ENCODE measurements at places on chromosomes 16 and 17.
A peak's percentile ranks its signal among the peaks of the same experiment; 100 is the strongest.

DNA sequence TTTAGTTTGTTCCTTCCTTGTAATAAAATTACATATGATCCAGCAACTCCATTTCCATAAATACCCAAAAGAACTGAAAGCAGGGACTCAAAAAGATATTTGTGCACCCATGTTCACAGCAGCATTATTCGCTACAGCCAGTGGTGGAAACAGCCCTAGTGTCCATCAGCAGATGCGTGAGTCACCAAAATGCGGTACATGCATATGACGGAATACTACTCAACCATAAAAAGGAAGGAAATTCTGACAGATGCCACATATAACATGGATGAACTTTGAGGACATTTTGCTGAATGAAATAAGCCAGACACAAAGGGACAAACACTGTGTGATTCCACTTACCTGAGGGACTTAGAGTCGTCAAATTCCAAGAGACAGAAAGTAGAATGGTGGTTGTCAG is 9.1 kb upstream of the SLC47A2 start:
- DNase-seq = no peak

- DNase-seq = no peak
Observed at GRCh38 chr16:66273053-66273452, 93.4 kb upstream of the CDH5 start.

GRCh38 chr17:69495787-69496186 is 81.3 kb downstream of the MAP2K6 start:
- no peak for DNase-seq

DNA sequence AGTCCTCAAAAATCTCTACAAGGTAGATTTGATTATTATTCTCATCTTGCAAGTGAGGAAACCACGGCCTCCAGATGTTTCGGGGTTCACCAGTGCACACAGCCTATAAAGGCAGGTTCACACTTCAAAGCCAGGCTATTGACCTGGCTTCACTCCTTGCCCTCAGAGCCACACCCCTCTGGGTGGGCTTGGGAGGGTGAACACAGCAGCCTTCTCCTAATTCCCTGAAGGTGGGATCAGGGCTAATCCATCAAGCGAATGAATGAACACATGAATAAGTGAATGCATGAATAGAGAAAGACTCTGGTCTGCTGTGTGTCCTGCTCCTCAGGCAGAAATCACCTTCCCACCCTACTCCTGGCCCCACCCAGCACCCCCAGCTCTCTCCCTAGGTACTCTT is 139.0 kb downstream of the CYLD start:
- no peak for DNase-seq

DNA sequence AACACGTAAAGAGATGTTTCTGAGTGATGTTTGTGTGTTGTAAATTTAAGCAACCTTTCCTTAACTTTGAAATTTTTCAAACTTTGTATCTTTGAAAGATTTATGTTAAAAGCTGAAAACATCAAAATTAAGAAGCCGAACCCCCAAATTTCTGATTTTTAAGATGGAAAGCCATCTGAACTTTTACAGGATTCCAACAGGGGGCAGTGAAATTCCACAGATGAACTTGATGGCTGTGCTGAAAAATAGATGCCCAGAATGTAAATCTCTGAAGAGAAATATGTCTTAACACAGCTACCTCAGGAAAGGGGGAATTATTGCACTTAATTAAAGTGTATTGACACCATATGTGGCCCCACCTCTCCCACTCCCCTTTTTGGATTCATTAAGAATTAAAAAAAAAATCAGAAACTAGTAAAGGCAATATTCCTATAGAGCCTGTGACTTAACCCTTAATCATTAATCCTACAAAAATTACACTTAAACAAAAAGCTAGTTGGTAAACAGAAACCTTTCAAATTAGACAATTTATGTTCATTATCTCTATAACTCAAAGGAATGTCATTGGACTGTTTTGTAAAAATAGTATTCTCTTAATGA is 597.9 kb downstream of the KCNJ2 start:
- no peak for DNase-seq

GRCh38 chr17:82786427-82786826 is 34.6 kb downstream of the TBCD start:
- DNase-seq = no peak

DNA sequence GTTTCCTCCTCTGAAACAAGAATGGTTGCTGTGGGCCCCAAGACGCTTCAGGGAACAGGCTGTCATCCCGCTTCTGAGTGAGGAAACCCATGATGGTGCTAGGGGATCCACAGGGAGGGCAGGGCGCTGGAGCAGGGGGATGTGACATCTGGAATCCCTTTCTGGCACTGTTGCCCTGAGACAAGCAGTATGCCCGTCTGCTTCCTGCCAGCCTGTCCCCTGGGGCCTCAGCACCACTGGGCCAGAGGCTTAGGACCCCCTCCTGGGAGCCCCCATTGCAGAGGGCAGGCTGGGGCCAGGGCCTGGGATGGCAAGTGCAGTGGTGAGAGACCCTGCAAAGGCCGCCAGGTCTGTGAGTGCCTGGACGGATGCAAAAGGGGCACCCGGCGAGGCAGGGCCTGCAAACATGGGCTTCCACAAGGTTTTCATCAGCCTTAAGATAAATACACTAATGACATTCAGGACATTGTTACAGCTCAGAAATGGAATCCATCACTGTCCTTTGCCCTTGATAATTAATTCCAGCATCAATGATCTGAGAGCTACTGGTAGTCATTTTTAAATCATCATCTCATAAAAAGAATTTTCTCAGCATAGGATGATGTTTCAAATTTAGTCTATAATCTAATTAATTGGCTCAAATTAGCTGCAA is 51.6 kb downstream of the PRMT7 start:
- no peak for DNase-seq

- no peak for DNase-seq
Observed at GRCh38 chr16:59469266-59469665, 735.1 kb upstream of the GOT2 start.

GRCh38 chr17:79211061-79211770 is 136.6 kb downstream of the ENGASE start:
- DNase-seq = no peak

DNA sequence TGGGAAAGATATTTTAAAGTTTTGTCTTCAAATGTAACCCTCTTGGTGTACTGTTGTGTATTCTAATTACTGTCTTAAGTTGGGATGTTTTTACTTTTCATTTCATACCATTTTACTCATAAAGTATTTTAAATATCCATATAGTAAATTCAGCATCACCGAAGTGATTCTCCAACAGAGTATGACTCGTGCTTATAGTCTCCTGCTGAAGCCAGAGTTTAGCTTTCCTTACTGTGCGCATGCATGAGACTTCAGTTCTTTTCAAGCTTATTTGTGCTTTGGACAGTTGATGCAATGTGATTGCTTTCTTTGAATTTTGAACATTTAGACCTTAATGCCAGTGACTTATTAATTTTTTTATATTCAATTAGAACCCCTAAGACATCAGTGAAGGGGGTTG is 7.4 kb upstream of the VPS35L start:
- no peak for DNase-seq

- DNase-seq = no peak
Observed at GRCh38 chr17:33639103-33639880, 346.2 kb upstream of the ASIC2 start.

DNA sequence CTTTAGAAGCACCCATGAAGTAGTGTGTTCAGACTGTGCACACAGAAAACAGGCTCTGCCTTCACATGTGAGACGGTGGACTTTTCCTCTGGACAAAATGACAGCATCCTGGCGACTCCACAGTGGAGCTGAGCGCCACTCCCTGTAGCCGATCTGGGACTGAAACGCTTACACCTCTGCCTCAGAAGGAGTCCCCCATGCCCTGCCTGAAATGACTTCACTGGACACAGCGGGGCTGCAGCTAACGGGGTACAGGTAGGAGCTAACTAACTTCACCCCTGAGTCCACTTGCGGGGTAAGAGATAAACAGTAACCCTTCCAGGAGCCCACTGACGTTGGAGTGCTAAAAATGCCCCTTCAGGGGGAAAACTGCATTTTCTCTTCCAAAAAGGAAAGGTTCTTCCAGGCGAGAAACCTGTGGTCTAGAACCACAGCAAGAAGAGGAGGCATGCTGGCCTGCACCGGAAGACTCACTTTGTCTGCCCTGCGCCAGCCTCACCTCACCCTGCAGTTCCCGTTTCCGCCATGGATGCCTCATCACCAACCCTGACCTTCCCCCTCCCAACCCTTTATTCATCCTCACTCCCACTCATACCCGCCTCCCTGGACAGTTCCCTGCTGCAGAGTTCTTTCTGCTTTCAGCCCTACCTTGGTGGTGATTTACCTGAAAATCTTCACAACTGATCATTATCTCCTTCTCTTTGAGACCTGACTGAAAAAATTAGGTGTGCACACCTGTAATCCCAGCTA is 19.4 kb upstream of the ENDOV start:
- no peak for DNase-seq

GRCh38 chr16:5885521-5885920 is 787.9 kb upstream of the EEF2KMT start:
- no peak for DNase-seq

GRCh38 chr16:181565-182021 is 1.3 kb downstream of the HBQ1 start:
- DNase-seq = peak; percentile 94

DNA sequence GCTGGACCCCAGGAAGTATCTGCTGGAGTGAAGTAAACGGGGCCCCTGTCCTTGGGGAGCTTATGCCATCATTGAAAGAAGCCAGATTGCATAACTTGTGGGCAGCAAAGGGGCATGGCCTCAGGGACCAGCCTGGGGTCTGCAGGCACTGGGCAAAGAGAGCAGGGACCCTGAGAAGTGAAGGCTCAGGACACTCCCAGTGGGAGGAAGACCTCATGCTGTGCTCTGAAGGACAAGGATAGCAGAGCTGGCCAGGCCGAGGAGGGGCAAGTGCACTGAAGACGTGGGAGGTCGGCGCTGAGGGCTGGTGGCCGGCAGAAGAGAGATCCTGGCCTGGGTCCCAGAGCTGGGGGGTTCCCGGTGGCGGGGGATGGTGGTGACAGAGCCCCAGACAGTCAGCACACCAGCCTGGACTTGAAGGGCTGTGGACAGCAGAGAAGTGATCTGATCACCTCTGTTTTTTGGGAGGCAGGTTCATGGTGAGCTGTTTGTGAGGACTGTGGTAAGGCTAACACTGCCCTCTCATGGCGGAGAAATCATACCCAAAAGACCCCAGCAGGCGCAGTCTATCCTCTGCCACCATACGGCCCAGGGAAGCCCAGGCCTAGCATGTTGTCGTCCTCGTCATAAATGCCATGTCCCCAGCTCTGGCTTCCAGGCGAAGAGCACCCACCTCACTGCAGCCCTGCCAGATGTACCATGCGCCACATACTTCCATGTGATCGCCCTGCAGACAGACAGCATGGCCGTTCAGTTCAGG is 7.1 kb upstream of the CNP start:
- no peak for DNase-seq

DNA sequence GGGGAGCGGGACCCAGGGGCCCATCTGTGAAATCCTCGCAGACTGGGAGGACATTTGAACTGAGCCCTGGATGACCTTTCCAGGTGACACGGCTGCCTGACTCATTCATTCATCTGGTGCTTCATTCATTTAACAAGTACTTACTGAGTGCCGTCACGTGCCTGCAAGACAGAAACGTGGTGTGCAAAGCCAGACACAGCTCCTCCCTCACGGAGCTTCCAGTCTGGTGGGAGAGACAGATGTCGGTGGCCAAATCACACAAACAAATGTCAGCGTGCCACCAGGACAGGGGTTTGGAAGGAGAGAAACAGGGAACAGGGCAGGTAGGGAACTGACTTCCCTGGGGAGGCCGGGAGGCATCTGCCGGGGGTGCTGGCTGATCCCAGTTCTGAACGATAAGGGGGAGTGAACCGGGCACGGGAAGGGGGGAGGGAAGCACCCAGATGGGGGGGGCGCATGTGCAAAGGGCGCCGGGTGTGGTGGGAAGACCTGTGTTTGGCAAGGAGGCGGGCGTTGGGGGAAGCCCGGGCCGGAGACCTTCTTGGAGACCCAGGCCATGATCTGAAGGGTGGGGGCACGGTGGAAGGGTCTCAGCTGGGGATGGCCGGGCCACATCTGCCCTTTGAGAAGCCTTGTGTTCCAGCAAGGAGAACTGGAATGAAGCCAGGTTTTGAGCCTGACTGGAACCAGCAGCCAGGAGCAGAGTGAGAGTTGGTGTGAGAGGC is 93.6 kb upstream of the CIBAR2 start:
- no peak for DNase-seq

- no peak for DNase-seq
Observed at GRCh38 chr17:39195568-39196160, 1.8 kb downstream of the CACNB1 start.

DNA sequence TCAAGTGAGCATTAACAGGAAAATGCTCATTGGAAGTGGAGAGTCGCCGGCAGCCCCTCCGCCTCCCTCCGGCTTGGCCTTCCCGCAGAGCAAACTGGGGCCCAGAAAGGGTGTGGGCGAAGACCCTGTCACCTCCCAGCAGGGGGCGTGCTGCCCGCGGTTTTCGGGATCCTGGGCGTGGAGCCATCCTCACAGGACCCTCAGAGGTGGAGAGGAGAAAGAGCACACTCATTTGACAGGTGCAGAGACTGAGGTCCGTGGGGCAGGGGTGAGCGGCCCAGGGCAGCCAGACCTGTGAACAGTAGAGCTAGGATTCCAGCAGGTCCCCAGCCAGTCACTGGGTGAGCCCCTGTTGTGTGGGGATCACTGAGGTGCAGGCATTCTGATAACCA is 1002.9 kb downstream of the KCNJ18 start:
- DNase-seq = no peak

- DNase-seq = no peak
Observed at GRCh38 chr16:50695017-50696000, 1.9 kb downstream of the NOD2 start.

- no peak for DNase-seq
Observed at GRCh38 chr17:70808596-70808995, 639.3 kb downstream of the KCNJ2 start.

- no peak for DNase-seq
Observed at GRCh38 chr17:17166446-17166845, 39.7 kb downstream of the PLD6 start.

DNA sequence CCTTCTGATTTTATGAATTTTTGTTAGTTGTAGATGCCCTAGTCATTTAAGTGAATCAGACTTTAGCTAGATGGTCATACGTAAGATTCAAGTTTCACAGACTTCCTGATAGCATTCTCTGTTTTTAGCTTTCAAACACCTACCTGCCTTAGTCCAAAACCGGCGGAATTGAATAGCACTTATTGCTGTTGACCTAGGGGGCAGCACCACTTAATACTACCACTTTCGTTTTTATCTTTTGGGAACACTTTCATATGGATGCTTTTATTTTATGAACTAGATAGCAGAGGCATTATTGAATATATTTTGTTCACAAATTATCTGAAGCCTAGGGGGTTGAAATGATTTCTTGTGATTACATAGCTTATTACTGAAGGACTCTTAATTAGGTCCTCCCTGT is 31.5 kb downstream of the TADA2A start:
- no peak for DNase-seq

GRCh38 chr17:19304209-19304608 is 58.3 kb downstream of the B9D1 start:
- no peak for DNase-seq
